ENCODE measurements at places on chromosomes 2 and 18.

DNA sequence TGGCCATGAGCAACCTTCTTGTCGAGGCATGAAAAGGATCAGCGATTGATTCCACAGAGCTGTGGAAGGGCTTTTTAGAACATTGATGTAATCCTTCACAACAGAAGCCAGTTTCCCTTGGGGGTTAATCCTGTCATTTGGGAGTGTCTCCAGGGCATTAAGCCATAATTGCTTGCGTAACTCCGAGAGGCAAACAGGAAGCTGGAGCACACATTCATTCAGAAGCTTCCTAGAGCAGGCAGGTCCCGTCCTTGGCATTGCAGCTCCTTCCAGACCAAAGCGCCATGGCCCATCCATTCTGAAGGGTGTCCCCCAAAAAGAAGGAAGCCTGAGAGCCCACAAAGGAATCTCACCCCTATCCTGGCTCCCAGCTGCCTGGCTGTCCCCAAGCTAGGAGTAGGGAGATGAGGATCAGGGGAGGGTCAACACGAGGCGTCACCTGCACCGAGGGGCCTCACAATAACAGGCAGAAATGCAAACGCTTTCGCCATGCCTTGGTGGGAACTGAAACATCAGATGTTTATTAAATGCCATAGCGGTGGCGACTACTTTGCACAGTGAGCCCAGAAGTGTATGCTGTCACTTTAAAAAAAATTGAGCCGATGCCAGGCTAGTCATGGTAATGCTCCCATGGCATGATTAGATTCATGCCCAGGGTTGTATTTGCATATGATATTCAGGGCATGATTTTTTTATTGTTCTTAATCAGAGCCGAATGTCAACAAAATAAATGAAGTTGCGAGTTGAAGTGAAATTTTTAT, 339.4 kb downstream of the BCL11A start:
- DNase-seq: no peak

DNA sequence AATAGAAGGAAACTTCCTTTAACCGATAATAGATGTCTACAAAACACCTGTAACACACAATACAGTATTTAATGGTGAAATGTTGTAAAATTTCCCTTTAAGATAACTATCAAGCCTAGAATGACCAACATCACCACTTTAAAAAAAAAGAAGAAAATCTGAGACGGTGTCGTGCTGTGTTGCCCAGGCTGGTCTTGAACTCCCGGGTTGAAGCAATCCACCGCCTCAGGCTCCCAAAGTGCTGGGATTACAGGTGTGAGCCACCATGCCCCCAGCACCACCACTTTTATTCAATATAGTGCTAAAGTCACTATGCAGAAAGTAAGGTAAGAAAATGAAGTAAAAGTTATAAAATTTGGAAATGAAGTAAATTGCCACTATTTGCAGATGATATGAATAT, 96.9 kb downstream of the MYOM1 start:
- no peak for DNase-seq

DNA sequence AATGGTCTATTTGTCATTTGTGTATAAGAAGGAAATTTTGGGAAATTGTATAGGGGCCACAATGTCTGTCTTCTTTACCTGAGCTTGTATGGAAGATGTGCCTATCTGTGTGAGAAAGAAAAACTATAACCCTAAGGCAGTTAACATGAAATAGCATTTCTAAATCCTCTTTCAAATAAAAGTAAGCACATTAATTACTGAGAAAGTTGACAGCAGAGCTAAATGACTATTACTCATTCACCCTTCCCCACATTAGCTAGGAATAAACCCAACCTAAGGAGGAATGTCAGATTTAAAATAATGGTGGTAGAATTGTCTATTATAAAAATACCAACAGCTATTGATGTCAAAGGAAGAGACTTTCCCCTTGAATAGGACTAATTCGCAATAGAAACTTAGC, 56.2 kb downstream of the SLC38A11 start:
- DNase-seq: no peak

DNA sequence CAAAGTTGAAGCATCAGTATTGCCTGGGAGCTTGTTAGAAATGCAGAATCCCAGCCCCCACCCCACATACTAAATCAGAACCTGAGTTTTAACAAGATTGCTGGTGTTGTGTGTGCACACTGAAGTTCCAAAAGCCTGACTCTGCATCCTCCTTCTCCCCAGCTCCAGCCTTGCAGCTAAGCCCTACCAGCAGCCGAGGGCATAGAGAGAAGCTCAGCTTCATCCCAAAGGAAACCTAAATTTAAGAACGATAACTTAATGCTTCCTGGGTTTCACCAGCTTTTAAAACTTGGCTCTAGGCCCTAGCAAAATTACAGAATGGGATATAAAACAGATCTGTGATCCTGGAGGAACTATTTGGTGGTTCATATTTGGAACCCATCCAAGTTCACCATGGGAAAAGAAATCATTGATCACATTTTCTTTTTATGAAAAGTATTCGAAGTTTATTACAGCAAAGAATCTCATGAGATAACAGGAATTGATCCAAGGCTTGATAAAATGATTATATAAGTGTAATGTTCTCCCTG, 11.1 kb downstream of the SMYD1 start:
- no peak for DNase-seq

DNA sequence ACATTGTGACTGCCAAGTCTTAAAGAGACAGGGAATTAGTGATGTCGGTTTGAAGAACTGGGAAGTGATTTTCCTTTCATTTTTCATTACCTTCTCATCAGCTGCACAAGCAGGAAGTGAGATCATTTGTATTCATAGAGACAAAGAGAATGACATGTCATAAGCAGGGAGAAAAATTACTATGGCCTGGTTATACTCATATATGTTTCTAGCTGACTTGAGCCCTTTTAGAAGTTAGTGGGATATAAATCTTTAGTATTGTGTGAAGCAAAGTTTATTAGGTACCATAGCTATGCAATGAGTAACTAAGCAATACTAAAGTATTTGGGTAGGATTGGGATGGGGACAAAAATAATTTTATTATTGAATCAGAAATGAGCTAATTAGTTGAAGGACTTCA, 284.1 kb downstream of the PID1 start:
- no peak for DNase-seq

- no peak for DNase-seq
Measured at GRCh38 chr2:70934981-70935380, 719 bp upstream of the ATP6V1B1 start.

- no peak for DNase-seq
Measured at GRCh38 chr2:88680266-88680902, 11.1 kb upstream of the RPIA start.

DNA sequence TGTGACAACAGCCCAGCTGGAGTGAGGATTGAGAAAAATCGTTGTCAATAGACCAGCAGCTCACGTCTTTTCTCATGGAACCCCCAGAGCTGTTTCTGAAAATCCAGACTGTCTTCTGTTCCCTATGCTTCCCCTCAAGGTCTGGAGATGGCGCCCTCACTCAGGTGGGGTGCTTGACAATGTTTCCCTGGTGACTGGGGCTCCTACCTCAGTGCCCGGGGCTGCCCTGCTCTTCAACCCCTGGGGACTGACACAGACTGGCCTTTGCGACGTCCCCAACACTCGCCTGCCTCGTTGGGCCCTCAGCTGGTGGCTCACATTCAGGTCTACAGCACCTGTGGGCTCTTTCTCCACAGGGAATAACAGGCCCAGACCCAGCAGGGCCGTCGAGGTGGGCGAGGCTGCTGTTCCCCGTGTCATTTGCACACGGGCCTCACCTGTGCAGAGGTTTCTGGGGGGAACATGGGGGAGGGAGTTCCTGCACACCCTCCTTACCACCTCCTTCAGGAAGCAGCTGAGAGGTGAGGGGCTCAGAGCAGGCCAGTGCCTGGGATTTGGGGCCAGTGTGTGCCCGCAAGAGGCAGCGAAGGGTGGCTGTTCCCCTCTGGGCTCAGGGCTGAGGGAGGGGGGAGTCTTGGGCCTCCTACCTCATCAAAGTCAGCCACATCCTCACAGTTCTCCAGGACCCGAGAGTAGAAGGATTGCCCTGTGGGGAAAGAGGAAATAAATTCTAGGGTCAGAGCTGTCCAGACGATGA, 59.3 kb upstream of the OTOF start:
- no peak for DNase-seq

DNA sequence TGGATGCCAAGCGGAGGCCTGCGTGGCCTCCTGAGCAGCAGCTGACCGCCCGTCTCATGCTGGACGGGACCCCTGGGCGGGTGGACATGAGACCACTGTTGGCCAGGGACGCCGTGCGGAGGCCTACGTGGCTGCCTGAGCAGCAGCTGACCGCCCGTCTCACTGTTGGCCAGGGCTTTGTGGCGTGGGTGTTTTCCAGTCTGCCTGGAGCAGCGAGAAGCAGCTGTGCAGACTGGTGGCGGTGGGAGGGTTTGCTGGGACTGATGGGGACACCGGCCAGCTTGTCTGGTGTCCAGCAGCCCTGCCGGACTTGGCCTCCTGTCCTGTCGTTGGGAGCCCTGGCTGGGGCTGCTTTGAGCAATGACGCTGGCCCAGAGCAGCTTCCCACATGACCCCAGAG, 5.8 kb upstream of the D2HGDH start:
- DNase-seq: peak; percentile 85

DNA sequence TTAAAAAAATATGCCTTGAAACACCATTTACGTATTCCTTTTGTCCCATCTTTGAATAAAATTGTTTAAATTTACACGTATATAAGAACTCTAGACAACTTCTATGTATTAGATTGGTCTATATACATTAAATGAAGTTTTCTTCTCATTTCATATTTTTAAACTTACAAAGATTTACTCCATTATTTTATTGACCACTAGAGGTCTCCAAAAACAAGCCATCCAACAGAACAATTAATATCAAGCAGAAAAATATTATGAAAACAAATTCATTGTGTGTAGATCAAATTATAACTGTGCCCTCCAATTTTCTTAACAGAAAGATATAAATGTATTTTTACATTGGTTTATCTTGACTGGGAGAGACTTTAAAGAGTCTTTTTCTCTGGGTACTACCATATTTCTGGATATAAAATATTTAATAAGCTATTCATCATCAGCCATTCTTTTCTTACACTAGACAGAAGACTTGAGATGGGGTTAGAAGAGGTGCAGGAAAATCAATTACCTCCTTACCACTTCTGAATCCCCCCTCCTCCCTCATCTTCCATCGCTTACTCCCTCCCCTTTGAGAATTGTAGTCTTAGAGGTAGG, 66.5 kb downstream of the DPP4 start:
- DNase-seq: no peak

GRCh38 chr2:197461057-197461456, 7.7 kb downstream of the COQ10B start:
- DNase-seq: no peak

GRCh38 chr2:41737888-41738287, 309.9 kb upstream of the PKDCC start:
- no peak for DNase-seq

DNA sequence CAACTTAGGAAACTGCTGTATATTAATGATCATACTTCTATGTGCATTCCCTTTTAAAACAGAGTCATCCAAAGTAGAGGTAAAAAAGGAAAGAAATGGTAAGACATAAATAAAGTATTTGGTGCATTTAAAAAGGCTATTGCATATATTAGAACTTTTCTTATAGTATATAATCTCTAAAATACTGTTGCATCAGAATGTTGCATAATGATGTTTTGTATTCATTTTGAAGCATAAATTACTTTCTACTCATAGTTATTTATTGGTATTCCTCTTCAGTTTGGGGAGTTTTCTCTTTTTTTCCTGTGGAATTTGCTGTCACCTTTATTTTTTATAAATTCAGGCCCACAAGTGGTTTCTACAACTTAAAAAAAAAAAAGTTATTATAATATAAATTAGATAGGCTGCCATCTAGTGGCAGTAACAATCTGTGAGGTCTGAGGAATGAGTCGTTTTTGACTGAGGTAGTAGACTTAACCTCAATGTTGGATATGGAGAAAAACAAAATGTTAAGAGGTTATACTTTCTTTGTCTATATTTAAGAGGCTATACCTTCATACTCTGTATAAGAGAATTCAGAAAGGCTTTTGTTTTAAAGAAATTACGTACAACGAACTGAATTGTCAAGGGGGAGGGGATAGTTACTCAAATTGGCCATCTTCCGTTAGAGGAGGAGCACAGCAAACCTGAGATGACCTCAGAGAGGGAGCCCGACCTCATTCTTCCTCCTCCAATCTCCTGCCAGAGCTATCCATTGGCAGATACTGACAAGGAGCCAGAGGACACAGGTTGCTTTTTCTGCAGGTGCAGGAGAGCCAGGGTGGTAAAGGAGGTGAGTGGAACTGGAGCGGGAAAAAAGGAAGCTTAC, 23.8 kb downstream of the ANKAR start:
- DNase-seq: no peak

- DNase-seq: no peak
Measured at GRCh38 chr2:233845301-233846060, 8.9 kb downstream of the HJURP start.

- DNase-seq: peak; percentile 62
Measured at GRCh38 chr18:70288851-70289328, at the start of gene SOCS6. TSS of gene SOCS6 (plus strand) at chr18:70289045. CDS start at chr18:70324669, 35,624 bp downstream.

- DNase-seq: peak; percentile 88
Measured at GRCh38 chr2:96898641-96899412, 28.9 kb upstream of the SEMA4C start.

GRCh38 chr2:238021327-238021726, 39.5 kb upstream of the SCLY start:
- DNase-seq: no peak

- DNase-seq: no peak
Measured at GRCh38 chr2:204901591-204901990, 356.3 kb downstream of the PARD3B start.

- no peak for DNase-seq
Measured at GRCh38 chr2:86069091-86069685, 36.5 kb downstream of the POLR1A start.

- no peak for DNase-seq
Measured at GRCh38 chr2:225367482-225367881, 32.0 kb upstream of the NYAP2 start.

- no peak for DNase-seq
Measured at GRCh38 chr2:222998459-222998858, 53.5 kb upstream of the KCNE4 start.

GRCh38 chr2:149132339-149132738, 93.8 kb downstream of the LYPD6B start:
- no peak for DNase-seq

DNA sequence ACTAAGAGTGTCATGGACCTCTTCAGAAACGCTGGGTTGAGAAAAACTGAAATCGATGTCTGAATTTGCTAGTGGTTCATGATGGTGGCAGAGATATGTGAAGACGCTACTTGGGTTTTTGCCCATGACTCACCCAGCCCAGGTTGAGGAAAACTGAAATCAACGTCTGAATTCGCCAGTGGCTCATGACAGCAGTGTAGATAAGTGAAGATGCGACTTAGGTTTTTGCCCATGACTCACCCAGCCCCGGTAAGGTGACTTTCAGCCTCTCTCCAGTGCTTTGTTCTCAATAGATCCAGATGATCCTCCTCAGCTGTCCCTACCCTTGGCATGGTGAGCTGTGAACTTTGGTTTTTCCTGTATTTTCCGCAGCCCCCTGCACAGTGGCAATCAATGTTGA, 105.3 kb upstream of the SIX3 start:
- no peak for DNase-seq

All from psoas muscle (tissue), 8 donors.